ENCODE measurements at places on chromosomes 16 and 17. TPM values are rescaled to one million over a fixed set of nuclear protein-coding genes. Genes with fewer than 3 reads are reported as not detected.

RNF227 gene
- total RNA-seq, result 1.6 TPM

SPAG5 gene
- 1.1 TPM for total RNA-seq

KRTAP4-3 gene
- not detected for total RNA-seq

NME1 gene
- total RNA-seq, result 12.4 TPM

MAZ gene
- 33.0 TPM for total RNA-seq

SDR42E2 gene
- not detected for total RNA-seq

CRHR1 gene
- total RNA-seq, result not detected

ATP6V0A1 gene
- total RNA-seq, result 67.5 TPM

KRT20 gene
- total RNA-seq, result not detected

SHISA9 gene
- total RNA-seq, result 0.47 TPM

CASKIN1 gene
- total RNA-seq, result 3.5 TPM

ZP2 gene
- not detected for total RNA-seq

AXIN1 gene
- 19.4 TPM for total RNA-seq

UNC13D gene
- 25.9 TPM for total RNA-seq

NAA60 gene
- total RNA-seq, result 28.1 TPM

KRT31 gene
- not detected for total RNA-seq

CACNG3 gene
- not detected for total RNA-seq

SLC12A3 gene
- total RNA-seq, result not detected

NPIPB9 gene
- total RNA-seq, result 0.70 TPM

VASN gene
- total RNA-seq, result 17.9 TPM

GSE1 gene
- 37.1 TPM for total RNA-seq

PERCC1 gene
- total RNA-seq, result not detected

PYDC1 gene
- total RNA-seq, result not detected

CDH1 gene
- 0.93 TPM for total RNA-seq

CHRNE gene
- 49.3 TPM for total RNA-seq

ANKRD40CL gene
- total RNA-seq, result not detected

CSH1 gene
- not detected for total RNA-seq

CD7 gene
- total RNA-seq, result not detected

HOXB9 gene
- not detected for total RNA-seq

ZNF48 gene
- 5.7 TPM for total RNA-seq

ABCC12 gene
- not detected for total RNA-seq

LDHD gene
- 28.8 TPM for total RNA-seq

MYLK3 gene
- total RNA-seq, result 456 TPM

CETP gene
- total RNA-seq, result not detected

JPT1 gene
- total RNA-seq, result 15.1 TPM

TP53TG3B gene
- not detected for total RNA-seq

ABCA9 gene
- 11.8 TPM for total RNA-seq

MYH1 gene
- total RNA-seq, result not detected

RNF151 gene
- not detected for total RNA-seq

SUPT4H1 gene
- total RNA-seq, result 51.4 TPM

PRSS8 gene
- total RNA-seq, result not detected

ASB16 gene
- 8.3 TPM for total RNA-seq

C16orf90 gene
- not detected for total RNA-seq

STX4 gene
- 23.8 TPM for total RNA-seq

TNK1 gene
- total RNA-seq, result 4.8 TPM

ARHGAP23 gene
- total RNA-seq, result 95.6 TPM

TBC1D3D gene
- total RNA-seq, result not detected

TBC1D3H gene
- not detected for total RNA-seq

CCDC144A gene
- 0.82 TPM for total RNA-seq

ZNF18 gene
- 5.8 TPM for total RNA-seq

NPB gene
- 1.7 TPM for total RNA-seq

NUPR1 gene
- 12.4 TPM for total RNA-seq

CD300LB gene
- total RNA-seq, result 0.31 TPM

ADAM11 gene
- 19.9 TPM for total RNA-seq

DHODH gene
- 52.0 TPM for total RNA-seq

GAN gene
- 8.8 TPM for total RNA-seq

CCL8 gene
- 0.52 TPM for total RNA-seq

AGRP gene
- total RNA-seq, result not detected

PRR11 gene
- total RNA-seq, result 0.79 TPM

HSD11B2 gene
- not detected for total RNA-seq
